ENCODE measurements at places on chromosomes 3 and 15. TPM values are rescaled to one million over a fixed set of nuclear protein-coding genes. Genes with fewer than 3 reads are reported as not detected.

The CRYGS gene
- 0.83 TPM for total RNA-seq

The PPP1R14D gene
- total RNA-seq, result 0.33 TPM

The CAMP gene
- total RNA-seq, result not detected

The OSTN gene
- total RNA-seq, result not detected

The SI gene
- total RNA-seq, result not detected

Data from A549 treated with Mapracorat at 1 μM for 4 hours (cell line).